Stimulated activated CD8-positive, alpha-beta memory T cell treated with anti-CD3 and anti-CD28 coated beads, Interleukin-4, amount 100 ng/mL, for 48 hours (primary cell): ENCODE measurements at places on chromosomes 2 and 18.

GRCh38 chr2:102504833-102505232 lies 31.8 kb downstream of the SLC9A4 start:
- no peak for DNase-seq

- DNase-seq, result no peak
Observed at GRCh38 chr2:226310146-226310545, 489.5 kb downstream of the IRS1 start.

DNA sequence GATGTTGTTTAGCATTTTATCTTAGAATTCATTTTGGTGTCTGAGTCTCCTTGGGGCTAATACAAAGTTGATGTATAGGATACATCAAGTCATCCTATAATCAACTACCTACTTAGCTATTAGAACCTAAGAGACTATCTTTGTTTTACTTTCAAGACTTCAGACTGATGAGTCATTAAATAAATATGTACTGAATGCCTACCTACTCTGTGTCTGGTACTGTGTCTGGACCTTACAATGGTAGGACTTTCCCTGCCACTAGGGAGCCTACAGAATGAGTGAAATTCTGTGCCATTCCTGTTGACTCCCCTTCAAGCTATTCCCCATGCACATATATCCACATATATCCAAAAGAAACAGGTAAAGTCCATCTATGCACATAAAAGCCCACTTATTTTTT lies 114.5 kb downstream of the ERBB4 start:
- no peak for DNase-seq

DNA sequence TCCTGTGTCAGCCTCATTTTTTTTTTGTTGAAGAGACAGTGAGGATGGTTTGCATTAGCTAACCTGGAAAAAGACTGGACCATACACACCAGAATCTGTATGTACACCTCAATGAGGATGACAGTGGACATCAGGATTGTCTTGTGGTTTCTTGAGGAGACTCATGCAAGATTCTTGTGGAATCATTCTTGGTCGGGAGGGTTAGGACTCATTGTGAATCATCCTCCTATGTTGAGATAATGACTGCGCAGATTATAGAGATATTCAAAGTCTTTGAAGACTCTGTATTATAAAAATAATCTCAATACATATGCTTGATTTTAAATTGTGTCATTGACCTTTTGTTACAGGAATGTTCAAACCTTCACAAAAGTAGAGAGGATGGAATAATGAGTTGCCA lies 49.1 kb upstream of the DOCK10 start:
- DNase-seq, result no peak

- no peak for DNase-seq
Observed at GRCh38 chr2:9330612-9331270, 92.6 kb downstream of the ITGB1BP1 start.

GRCh38 chr2:1605102-1606045 lies 138.9 kb downstream of the PXDN start:
- DNase-seq, result peak; percentile 27

DNA sequence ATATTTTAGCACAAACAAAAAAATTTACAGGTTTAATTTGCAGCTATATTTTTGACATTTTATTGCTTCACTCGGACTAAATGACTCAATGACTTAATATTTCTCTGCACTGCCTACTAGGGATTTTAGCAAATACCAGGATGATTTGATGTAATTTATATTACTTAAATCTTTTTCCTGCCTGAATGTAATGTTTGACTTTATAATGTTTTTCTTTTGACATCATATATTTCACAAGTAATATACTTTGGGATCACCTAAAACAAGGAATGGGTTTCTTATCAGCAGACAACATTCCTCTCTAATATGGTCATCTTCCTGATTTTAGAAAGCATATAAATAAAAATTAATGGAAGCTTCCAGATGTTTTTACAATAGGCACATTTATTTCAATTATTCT lies 253.2 kb upstream of the EPC2 start:
- no peak for DNase-seq

DNA sequence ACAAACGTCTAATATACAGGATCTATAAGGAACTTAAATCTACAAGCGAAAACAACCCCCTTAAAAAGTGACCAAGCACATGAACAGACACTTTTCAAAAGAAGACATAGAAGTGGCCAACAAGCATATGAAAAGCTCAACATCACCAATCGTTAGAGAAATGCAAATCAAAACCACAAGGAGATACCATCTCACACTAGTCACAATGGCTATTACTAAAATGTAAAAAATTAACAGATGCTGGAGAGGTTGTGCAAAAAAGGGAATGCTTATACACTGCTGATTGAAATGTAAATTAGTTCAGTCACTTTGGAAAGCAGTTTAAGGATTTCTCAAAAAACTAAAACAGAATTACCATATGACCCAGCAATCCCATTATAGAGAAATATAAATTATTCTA lies 1148.5 kb upstream of the FAM98A start:
- no peak for DNase-seq

DNA sequence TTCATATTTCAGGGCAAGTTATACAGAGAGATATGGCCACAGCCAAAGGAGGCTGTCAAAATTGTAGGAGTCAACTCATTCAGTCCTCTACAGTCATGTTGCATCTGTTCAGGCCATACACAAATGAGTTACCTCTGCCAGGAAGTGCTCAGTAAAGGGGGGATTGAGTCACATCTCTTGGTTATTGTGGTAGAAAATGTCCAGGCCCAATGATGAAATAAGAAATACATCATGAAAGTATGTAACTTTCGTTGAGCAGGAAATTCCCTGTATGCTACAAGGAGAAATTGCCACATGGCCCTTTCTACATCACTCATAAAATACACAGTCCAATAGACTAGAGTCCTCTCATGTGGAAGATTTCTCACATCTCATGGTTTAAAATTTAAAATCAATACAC lies 103.9 kb upstream of the COL3A1 start:
- no peak for DNase-seq

DNA sequence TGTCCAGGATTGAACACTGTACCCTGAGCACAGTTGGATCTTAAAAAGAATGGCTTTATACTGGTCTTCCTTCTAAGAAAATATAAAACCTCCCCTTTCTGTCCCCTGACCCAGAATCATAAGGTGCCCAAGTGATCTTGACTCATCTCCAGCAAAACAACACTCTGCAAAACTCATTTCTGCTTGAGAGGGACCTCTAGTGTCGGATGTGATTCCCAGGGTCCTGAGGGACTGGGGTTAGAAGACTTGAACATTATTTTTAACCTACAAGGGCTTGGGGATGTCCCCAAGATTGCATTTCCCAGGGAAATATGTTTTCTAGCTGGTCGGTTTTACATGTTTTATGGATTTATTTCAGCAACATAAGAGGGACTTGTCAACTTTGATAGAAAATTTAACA lies 1318.5 kb upstream of the CELF4 start:
- no peak for DNase-seq

DNA sequence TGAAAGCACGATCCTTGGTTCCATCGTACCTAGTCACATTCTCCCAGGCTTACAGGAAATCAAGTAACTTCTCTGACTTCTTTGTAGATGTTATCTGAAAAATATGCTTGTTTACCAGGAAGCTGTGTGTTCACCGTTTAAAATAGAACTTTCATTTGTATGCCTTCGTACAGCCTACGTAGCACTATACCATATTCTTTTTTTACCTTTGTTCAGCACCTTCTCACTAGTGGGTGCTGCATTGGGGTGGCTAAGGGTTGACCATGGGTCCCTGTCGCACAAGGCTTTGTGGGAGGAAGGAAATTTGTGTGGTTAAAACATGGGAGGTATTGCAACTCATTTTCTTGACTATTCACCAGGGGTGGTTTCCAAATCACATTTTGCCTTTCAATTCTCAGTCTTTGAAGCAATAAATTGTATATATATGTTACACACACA lies 16.6 kb downstream of the MALT1 start:
- peak; percentile 61 for DNase-seq

- no peak for DNase-seq
Observed at GRCh38 chr2:4077017-4077416, 373.6 kb downstream of the DCDC2C start.

DNA sequence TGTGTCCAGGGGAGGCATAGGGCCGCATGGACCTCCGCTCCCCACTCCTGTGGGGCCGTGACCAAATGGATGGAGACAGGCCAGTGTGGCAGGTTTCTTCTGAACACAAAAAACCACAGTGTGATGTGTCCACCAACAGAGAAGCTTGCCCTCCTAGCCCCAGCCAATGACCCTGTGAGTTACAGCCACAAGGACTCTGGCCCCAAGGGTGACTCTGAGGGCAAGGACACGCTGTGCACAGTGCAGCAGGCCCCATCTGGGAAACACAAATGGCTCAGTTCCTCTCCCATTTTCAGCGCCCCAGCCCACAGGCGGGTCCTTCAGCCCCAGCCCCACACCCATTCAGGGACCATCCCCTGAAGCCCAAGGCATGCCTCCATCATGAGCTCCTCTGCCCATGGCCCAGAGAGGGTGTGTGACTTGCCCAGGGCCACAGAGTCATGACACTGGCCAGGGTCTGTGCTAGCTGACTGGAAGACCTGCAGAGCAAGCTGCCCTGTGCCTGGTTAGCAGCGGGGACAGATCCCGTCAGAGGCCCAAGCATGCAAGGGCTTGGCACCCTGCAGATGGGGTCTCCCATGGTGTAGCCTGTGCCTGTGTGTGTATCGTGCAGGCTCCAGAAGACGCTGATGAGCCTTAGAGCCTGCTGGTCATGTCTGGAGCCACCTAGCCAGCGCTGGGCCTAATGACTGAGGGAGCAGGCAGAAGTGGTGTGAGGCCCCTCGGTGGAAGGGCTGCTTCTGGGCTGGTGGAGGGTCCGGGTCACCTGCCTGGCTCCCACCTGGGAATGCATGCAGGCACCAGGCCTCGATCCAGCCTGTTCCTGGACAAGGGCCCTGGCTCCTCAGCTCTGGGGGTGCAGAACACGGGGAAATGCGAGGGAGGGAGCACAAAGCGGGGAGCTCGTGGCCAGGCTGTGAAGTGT lies 47.7 kb downstream of the HS6ST1 start:
- DNase-seq, result no peak

DNA sequence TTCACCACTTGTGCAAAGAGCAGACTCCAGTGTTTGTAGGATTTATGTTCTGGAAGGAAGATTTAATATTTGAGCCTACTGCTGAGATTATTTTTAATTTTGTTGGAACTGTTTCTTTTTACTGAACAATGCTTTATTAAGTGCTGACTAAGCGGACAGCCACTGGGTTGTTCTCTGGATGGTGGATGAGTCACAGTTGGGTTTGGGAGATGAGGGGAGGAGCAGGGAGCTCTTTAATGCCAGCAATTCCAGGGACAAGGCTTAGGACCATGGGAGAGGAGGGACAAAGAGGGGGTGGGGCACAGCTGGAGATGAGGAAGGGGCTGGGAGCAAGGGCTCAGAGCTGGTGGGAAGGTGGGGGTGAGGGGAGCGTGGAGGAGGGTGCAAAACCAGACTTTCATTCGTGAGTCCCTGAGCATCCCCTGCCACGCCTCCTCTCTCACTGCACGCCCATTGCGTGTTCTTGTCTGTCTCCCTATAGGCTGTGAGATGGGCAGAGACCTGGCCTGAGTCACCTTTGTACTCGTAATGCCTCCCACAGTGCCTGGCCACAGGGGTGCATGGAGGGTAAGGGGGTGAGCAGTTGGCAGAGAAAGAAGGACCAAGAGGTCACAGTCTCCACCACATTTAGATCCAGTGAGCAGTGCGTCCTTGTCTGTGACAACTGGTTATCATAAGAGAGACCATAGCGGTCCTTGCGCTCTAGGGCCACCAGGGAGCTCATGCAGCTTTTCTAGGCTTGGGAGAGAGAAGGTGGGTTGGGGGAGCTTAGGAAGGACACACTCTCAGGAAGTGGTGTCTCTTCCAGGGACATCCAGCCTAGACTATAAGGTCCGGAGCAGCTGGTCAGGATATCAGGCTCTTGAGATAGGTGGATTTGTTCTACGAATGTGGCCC lies 18.4 kb downstream of the SLC4A3 start:
- DNase-seq, result no peak

GRCh38 chr2:16283071-16283850 lies 342.9 kb downstream of the MYCN start:
- no peak for DNase-seq

GRCh38 chr2:201262718-201263117 lies 2.4 kb downstream of the CASP8 start:
- no peak for DNase-seq

- no peak for DNase-seq
Observed at GRCh38 chr18:8461544-8461943, 147.7 kb upstream of the RAB12 start.

DNA sequence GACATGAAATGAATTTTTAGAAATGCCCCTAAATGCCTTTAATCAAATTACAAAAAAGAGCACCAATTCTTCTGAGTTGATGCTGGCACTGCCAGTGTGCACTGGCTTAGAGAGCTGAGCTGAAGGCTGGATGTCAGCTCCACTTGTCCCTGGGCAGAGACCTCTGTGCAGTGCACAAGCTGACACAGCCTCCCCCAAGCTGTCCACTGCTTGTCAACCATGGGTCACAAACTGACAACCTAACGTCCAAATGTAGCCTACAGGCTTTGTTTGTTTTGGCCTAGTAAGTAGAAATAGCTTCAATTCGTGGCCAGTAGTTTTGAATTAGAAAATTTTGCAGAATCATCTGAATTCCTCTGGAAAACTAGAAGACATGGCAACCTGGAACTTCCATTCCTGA lies 605.6 kb downstream of the DCC start:
- no peak for DNase-seq

- DNase-seq, result no peak
Observed at GRCh38 chr2:120880381-120880780, 144.7 kb downstream of the GLI2 start.

DNA sequence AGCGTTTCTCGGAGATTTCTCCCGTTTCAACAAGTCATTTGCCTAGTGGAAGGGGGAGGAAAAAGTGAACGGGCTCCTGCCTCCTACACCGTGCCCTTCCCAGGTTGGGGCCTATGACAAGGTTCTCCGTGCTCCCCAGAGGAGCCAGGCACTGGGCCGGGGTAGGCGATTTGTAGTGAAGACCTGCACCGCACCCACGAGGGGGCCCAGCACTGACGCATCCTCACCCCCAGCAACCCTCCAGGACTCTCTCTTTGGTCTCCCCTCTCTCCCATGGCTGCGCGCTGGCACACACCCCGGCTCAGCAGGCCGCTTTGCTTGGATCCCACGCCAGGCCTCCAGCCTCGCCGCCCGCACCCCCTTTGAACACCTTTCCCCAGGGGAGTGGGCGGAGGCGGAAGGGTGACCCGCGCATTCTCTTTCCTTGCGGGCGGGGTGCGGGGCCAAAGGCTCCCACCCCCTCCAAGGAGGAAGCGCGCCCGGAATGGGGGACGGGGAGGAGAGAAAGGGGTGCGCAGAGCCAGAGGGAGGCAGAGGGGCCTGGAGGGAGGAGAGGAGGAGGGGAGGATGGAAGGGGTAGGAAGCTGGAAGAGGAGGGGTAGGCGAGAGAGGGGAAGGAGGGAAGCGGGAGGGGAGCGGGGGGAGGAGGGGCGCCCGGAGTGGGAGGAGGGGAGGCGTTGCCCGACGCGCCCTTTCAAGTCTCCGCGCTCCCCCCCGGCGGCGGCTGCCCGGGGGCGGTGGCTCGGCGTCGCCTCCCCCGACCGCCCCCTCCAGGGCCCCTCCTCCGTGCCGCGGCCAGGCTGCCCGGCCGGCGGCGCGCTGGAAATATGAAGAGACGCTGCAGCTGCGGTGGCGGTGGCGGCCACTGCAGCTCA lies at the start of gene APCDD1:
Gene APCDD1, plus strand, starts transcription at position 830 of the 875 bp plus-strand sequence. CDS start 347 bp downstream, outside the sequence.
- DNase-seq, result no peak
